ENCODE measurements at places on chromosomes 5 and 9.

- DNase-seq, result no peak
These were observed 20.9 kb upstream of the TNIP1 start for GRCh38 chr5:151101746-151102145.

DNA sequence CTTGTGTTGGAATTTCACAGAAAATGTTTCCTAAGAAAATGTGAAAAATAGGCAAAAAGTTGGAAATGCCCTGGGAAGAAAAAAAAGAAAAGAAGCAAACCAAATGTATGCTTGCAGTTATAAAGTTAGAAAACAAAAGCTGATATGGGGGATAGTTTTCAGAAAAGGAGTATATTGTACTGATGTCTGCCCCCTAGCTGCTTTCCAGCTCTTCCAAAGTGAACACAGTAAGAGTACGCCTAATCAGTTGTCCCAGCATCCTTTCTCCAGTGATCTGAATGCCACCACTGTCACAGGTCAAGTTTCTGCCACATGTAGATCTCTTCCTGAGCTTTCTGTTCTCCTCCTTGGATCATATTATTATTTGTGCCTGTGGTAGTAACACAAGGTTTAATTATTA lies 5.8 kb downstream of the TYRP1 start:
- DNase-seq, result no peak

DNA sequence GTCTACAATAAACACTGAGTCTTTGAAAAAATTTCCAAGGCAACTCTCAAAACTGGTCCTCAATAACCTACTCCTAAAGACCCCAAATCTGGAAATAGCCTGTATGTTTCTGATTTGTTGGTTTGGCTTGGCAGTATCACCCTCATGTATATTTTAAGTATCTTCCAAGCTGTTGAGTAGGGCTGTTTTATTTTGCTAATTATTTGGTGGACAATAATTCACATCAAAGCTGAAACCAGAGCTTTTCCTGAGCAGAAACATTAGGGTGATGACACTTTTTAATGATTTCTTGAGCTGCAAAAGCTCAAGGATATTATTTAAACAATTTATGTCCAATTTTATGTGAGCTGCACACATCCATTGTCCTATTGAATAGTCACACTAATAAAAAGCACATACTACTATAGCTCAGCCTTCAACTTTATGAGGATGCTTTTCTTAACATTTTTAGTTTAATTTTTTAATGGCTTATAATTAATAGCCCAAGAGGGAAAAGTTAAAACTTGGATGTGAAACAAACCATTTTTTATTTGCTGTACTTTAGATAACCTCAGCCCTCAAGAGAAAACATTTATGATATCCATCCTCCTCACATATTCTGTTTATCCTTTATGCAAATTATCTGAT lies 393.1 kb downstream of the TAF11L14 start:
- DNase-seq, result no peak

GRCh38 chr5:137217599-137218200 lies 281.4 kb downstream of the SPOCK1 start:
- no peak for DNase-seq

GRCh38 chr5:152505442-152506042 lies 100.5 kb upstream of the NMUR2 start:
- no peak for DNase-seq

DNA sequence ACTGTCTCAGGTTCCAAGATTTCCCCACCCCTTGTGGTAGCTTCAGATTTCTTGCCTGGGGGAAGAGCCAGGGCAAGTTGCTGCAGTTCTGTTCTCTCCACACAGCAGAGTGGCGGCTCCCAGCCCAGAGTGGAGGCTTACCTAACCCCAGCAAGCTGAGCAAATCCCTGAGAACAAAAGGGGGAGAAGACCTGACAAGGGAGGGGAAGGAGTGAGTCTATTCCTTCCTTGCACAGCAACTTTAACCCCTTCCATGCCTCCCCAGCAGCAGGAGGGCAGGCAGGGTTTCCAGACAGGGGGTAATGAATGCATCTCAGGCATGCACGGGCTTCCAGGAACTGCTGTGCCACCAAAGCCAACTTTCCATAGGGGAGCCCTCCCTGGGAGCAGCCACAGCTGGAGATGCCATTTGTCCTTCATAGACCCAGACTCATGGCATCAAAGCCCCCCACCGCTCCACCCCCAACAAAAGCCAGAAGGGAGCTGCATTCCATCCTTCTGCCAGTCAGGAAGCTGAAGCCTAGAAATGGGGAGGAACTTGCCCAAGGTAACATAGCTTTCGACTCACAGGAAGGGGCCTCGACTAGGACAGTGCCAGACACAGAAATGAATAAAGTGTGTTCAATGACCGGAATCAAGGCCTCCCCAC lies 28.8 kb upstream of the FAT2 start:
- no peak for DNase-seq

- no peak for DNase-seq
These were observed 11.8 kb downstream of the ELAVL2 start for GRCh38 chr9:23814243-23814642.

DNA sequence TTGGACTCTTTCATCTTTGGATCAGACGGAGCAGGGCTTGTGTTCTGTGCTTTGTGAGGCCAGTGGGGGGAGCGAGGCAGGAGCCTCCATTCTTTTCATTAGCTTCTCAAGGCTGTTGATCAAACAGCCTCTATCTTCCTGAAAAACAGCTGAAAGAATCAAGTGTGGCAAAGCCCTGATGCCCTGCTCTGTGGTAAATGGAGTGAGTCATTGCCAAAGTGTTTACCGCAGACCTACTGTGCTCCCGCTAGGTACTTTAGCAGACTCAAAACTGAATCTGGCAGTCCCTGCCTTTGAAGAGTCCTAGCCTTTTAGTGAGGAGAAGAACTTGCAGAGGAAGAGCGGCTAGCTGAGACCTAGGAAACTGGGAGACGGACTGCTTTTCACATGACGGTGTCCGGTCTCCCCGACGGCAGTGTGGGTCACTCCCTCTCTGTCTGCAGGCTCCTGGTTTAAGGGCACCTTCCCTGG lies 3.3 kb downstream of the ANKRD33B start:
- DNase-seq, result no peak

Measured in stimulated activated CD4-positive, alpha-beta T cell treated with anti-CD3 and anti-CD28 coated beads, Interleukin-12 subunit alpha, Interleukin-12 subunit beta, amount 100 ng/mL, for 48 hours (primary cell).